Right lobe of liver (tissue), 6 donors: ENCODE measurements at places on chromosomes 7 and 10. TPM values are rescaled to one million over a fixed set of nuclear protein-coding genes. Genes with fewer than 3 reads are reported as not detected.

DNA sequence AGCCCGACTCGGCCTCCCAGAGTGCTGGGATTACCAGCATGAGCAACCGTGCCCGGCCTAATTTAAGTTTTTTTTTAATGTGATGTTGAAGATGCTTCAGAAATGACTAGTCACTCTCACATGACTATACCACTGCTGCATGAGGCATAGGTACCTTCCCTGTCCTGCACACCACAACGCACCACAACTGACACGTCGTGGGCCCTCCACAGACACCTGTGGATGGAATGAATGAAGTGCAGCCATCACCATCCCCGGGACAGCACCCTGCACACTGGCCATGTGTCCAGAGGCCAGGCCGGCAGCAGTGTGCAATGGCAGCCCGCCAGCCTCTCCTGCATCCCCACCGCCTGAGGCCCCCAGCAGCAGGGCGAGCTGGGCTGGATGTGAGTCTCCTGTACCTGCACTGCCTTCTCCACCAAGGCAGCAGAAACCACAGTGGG is 55.1 kb downstream of the VOPP1 start:
- no peak for DNase-seq

Gene PHYHIPL
- 0.78 TPM for total RNA-seq

DNA sequence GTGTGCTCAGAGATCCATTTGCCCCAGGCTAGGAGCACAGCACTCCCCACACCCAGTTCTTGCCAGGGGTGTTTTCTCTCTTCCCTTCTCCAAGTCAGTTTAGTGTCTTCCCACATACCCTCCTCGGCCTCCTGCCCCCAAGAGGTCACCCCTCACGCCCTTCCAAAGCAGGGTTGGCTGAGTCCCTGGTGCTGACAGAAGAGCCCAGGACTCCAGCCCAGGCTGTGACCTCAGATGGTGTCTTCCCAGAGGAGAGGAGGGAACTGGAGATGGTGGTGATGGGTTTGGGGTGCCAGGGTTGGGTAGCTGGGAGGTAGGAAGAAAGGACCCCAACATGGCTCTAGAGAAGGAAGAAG is 19.8 kb downstream of the ZNF775 start:
- DNase-seq: no peak

DNA sequence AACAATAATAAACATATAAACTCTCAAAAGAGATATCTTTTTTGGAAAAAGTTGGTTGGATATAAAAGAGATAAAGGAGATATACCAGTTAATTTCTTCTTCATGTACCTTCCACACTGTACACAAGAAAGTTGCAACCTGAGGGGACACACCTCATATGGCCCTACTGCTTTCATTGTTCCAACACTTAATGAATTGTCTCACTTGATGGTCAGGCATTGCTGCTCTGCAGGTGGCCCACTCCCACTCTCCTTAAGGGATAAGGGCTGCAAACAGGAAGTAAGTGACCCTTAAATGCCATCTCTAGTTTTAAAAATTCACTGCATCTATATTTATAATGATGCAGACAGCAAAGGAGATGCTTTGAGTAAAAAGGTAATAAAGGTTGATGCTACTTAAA is 152.3 kb downstream of the BTAF1 start:
- DNase-seq: no peak

DNA sequence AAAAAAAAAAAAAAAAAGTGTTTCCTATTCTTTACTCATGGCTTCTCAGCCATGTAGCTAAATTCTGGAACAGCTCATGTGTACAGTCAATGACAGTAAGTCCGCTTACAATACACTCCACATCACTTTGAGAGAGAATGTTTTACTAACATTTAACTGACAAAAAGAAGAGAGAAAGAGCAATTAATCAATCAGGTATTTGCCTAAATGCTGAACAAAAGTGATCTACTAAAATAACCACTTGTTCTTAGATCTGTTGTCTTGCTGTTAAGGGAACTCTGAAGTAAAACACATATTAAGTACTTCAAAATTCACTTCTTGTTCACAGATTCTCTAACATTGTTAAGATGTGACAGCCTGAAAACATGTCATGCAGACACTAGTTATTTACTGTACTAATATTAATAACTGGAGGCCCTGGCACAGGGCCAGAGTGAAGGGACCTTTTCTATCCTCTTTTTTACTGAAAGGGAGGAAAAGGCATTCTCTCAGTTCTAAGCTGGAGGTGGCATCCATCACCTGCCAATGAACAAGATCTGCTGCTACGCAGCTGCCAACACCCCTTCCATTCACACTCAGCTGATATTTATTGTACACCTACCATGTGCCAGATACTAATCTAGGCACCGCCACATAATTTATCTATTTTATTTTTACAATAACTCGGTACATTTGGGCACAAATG is 72.6 kb downstream of the AHR start:
- DNase-seq: no peak

GRCh38 chr7:486216-486743 is 33.4 kb downstream of the PDGFA start:
- DNase-seq: no peak

DNA sequence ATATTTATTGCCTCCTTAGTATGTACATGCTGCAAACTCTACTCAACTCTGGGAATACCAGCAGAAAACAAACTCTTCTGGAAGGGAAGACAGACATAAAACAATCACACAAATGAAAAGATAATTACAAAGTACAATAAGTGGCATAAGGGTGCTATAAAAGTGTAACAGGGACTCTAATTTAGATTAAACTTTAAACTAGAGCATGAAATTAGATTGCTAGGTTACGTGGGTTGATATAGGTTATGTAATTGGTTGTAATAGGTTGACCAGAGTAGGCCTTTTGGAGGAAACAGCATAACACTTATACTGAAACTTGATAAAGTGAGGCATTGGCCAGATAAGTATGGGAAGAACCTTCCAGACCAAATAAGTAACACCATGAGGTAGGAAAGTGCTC is 26.2 kb upstream of the DKK1 start:
- DNase-seq: no peak

Gene CHAT
- not detected for total RNA-seq

Gene SFXN3
- total RNA-seq: 9.9 TPM

- DNase-seq: peak; percentile 51
Measured at GRCh38 chr7:131106681-131107336, 220.9 kb upstream of the MKLN1 start.

DNA sequence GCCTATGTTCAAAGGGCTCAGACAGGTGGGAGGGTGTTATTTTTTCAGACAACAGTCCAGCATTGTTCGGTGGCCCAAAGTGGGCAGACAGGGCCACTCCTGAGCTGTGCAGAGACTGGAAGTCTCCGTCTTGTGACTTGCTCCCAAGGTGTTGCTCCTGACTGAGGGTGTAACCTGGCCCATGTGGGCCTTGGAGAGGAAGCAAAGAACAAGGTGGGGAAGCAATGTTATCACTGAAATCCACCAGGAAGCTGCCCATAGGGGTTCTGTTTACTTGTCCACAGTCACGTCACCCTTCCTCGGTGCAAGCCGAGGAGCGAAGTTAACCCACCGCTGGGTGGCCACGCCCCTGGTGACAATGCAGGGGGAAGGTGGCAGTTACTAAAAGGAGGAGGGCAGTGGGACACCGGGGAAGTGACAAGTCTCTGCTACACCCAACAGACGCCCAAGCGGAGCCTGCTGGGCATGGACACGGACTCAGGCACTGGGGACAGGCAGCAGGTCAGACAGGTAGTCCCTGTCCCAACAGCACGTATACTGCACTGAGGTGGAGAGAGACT is 311.6 kb upstream of the MKI67 start:
- DNase-seq: no peak
